Psoas muscle (tissue), 8 donors: ENCODE measurements at places on chromosomes 1 and 21.

- no peak for DNase-seq
Observed at GRCh38 chr1:220717800-220718640, 27.9 kb downstream of the C1orf115 start.

DNA sequence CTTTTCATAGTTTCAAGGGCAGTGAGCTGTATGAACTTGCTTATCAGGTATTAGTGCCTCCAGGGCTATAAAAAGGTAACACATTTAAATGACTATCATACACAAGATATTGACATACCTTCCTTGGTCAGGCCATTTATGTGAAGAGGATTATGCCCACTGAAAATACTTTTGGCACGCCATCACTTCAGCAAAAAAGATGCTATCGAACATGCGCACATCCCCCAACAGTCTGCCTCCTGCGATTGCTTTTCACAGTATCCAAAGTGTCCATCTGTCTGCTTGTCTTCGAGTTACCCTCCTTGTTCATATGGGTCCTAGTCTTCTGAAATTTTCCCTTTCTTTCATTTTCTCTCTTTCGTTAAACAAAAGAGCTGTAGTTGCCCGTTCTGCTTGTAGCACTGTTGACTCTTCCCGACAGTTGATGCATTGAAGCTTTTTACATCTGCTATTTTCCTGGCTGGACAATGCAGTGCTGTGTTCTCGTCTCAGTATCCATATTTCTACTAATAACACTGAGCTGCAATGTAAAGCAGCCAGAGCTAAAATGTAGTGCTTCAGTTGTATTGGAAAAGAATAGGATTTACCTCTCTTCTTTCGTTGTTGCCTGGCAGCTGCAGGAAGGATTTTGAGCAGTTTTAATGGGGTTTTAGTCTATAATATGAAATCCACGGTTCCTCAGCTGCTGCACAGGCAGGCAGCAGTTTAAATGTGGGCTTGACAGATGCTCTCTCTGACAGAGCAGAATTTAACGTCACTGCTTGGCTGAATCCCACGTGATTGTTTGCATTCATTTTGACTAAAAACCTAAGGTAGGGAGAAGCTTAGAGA, at the start of gene B3GALT2:
Gene B3GALT2 (minus strand): TSS at position 713 of the 831 bp plus-strand sequence. CDS start 5,051 bp downstream, outside the sequence.
- no peak for DNase-seq

DNA sequence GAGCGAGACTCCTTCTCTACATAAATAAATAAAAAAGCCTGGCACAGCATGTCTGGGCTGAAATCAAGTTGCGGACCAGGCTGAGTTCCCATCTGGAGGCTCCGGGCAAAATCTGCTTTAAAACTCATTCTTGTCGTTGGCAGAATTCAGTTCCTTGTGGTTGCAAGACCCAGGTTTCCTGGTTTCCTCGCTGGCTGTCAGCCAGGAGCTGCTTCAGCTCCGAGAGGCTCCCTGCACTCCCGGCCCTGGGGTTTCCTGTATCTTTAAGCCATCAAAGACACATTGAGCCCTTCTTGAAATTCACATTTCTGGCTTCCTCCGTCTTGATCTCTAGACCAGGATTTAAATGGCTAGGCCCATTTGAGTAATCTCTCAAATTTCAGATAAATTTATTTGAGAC, 20.6 kb upstream of the SCCPDH start:
- no peak for DNase-seq

DNA sequence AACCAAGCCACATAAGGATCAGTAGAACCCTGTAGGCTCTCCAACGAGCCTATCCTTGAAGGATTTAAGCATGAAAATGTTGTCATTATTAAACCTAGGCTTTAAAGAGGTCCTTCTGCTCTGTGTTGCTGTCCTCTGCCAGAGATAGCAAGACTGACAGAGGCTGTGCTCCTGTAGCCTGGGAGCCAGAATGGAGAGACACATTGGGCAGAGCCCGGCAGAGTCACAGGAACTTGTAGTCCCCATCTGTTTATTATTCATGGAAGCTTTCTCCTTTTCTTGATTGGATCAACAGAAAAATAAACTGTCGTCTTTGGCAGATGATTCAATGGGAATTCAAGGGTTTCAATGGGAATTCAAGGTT, 19.2 kb upstream of the SLAMF1 start:
- DNase-seq: no peak
